Brain (organoid and tissue), 16 donors: ENCODE measurements at places on chromosomes 5 and 9.
A peak's percentile ranks its signal among the peaks of the same experiment; 100 is the strongest.

DNA sequence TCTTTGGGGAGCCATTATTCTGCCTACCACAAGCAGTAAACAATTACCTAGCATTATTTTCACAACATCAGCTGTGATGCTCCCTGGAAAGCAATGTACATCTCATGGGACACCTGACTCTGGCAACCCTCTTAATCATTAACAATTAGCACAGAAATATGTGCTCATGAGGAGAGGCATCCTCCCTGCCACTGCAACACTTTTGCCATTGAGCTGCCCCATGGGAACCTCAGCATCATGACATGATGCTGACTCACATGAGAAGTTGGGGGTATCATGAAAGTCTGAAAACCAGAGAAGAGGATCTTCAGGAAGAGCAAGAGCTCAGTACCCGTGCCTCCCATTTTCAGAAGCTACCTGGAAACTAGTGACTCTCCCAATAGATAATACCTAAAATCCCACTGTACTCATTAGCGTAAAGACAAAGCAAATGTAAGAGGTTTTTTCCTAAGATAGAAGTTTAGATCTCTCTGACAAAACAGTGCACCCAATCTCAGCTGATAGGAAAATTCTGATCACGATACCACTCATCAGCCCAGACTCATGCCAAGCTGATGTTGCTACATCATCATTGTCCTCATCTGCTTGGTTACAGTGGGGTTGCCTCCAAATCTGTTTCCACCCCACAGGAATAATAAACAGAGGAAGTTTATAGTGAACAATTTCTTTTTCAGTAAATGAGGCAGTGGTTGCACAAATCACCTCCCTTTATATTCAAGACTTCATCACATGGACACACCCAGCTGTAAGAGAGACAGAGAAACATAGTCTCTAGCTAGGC lies 244.5 kb downstream of the NR2F1-AS1 start:
- no peak for DNase-seq

DNA sequence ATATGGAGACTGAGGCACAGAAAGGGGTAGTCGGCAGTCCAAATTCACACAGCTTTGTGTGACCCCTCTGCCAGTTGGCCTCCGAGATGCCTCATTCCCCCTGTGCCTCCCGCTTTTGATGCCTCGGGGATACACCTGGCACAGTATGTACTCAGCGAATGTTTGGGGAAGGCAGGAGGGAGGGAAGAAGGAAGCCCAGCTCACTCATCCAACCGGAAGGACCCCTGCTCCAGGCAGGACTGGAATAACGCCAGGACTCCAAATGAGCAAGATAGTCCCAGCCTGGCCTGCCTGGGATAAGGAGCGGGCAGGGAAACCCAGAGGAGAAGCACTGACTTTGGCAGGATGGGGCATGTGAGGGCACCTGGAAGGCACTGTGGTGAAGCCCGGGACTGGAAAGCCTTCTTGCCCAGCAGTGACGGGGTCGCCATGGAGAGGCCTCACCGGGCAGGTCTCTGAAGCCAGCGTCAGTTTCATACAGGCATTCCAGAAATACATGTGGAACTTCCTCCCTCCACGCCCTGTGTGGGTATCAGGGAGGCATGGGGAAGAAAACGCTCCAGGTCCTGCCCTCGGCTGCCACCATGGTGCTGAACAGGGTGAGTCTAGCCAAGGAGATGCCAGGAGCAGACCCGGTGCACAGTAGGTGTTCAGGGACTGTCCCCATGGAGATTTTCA lies 20.3 kb downstream of the LMX1B start:
- no peak for DNase-seq

- peak; percentile 43 for DNase-seq
These were observed 18.8 kb upstream of the RPL26L1 start for GRCh38 chr5:172940268-172941066.

GRCh38 chr5:34626036-34626435 lies 30.1 kb upstream of the RAI14 start:
- DNase-seq: no peak

GRCh38 chr9:83449166-83449565 lies 89.0 kb downstream of the FRMD3 start:
- DNase-seq: no peak

- DNase-seq: no peak
These were observed 1.3 kb downstream of the SCGB3A1 start for GRCh38 chr5:180589771-180590542.

DNA sequence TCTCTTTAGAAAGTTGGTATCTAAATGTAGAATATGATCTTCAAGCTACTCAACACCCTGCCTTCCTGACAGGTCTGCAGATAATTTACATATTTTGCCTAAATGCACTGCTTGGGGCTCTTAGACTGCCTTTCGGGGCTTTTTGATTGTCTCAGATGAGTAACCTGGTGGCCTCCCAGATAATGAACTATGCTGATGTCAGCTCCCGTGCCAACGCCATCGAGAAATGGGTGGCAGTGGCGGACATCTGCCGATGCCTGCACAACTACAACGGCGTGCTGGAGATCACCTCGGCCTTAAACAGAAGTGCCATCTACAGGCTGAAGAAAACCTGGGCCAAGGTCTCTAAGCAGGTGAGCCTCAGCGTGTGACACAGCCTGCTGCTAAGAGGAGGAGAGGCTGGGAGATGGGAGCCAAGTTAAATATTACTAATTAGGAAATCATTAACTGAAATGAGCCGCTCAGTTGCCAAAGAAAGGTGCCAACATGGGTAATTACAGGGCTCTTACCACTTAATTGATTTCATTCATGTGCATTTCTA lies 20.8 kb upstream of the CKMT2 start:
- peak; percentile 89 for DNase-seq

DNA sequence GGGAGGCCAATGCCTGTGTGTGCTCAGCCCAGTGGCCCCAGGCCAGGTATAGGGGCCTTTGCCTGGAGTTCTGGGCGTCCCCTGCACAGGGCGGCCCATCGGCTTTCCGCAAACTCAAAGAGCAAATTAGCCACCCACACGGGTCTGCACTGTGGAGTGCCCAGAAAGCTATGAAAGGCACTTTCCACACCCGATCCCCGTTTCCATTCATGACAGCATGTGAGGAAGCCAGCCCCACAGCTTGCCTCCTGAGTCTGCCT lies 5.2 kb downstream of the DBH start:
- no peak for DNase-seq

GRCh38 chr9:93133681-93134014 lies 403 bp downstream of the NINJ1 start:
- peak; percentile 60 for DNase-seq

DNA sequence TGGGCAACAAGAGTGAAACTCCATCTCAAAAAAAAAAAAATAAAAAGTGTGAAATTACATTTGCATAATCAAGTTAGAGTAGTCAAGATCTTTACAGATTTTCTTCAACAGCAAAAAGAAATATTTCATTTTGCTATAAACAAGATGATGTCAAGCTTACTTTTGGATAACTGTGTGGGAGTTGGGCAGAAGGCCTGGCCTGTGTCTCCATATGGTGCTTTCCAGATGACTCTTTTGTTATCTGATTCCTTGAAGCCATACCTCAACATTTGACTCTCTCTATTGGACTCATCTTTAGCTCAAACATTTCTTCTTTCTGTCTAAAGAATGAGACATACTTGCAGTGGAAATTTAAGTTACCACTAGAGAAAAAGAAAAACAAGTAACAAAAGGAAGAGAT lies 246.8 kb downstream of the MSX2 start:
- DNase-seq: no peak

DNA sequence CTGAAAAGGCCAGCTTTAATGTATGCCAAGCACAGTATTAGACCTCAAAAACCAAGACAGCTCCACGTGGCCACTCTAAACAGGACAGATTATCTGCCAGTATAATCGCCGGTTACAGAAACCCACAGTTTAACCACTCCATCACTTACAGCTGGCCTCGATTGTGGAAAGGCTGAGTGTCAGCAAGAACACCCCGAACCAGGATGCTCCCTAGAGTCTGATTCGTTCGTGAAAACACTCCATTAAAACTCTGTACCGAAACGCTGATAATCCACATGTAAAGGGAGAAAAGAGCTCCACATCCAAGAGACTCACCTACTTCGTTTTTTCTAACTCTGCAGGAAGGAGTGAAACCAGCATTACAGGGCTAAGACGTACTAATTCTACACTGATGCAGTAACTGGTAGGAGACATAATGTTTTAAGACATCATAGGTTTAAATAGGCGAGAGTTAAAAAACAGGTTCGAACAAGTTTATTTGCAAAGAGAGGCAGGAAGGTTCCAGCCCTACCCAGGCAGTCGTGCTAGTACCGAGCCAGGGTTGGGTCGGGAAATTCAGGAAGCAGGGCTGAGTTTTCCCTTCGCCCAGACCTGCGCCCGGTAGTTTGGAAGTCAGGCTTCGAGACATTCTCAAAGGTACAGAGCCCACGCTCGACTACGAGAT lies 949 bp downstream of the SERINC5 start:
- DNase-seq: peak; percentile 59

- no peak for DNase-seq
These were observed 192.7 kb upstream of the ADAMTSL1 start for GRCh38 chr9:18281291-18281690.

DNA sequence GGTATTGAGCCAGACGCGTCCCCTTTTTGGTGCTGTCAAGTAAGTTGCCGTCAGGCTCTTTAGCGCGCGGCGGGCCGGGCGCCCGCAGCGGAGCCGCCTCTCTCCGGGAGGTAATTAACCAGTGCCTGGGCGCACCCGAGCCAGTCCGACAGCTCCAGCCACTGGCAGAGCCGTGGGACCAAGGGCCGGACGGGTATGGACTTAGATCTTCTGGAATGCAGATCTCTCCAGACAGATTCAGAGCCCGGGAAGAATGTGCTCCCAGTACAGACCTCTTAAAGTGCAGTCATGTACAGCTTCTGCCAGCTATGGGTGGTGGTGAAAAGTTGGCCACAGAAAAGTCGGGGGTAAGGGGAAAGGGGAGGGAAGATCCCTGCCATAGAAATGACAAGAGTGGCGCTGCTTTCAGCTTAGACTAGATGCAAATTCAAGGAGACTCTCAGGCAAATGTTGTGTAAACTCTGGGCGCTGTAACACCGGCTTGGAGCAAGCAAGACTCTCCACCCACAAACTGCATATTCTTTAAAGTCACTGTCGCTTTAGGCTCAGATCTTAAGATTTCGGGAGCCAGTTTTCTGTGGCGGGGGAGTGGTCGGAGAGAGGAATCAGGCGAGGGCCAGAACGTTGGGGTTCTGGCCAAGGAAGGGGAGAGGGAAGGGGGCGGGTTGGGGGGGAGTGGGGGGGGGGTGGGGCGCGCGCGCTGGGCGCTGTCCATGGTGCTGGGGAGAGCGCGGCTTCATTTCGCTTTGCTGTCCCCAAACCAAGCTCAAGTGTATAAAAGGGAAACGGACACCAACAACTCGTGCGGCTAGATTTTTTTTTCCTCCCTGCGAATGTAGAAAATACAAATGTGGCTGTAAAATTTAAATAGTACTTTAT lies 29.2 kb downstream of the NR2F1 start:
- peak; percentile 81 for DNase-seq

- peak; percentile 78 for DNase-seq
These were observed 38.5 kb upstream of the FAM81B start for GRCh38 chr5:95352691-95353090.

DNA sequence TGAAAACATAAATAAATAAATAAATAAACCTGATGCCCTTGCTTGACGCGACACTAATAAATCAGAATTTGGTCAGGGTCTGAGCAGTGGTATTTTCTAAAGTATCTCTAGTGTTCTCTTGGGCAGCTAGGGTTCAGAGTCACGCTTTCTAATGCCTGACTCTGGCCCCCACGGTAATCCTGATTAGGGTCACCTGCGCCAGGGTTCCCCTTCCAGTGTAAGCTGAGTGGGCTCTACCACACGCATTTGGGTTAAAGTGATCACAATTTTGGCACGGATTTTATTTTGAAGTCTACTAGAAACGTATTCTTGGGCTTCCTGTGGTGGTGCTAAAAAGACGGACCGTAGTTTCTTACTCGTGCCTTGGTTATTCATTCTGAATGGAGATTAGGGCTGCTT lies 651 bp downstream of the TTC1 start:
- DNase-seq: no peak

DNA sequence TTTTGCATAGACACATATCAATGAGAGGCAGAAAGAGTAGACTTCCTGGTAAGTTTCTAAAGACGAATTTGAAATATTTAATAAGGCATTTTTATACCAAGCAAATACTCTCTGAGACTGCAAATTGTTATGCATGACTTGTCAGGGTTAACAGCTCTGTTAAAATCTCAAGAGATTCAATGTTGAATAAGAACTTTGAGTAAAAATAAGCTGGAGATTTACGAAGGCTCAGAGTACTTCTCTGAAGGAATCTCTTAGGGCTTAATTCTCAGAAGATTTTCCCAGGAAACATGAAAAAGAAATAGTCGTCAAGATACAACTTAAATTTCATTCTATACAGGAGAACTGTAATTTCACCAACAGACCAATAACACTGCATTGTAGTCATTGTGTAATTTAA lies 259.4 kb downstream of the CDH18 start:
- DNase-seq: peak; percentile 26

GRCh38 chr5:169192536-169192935 lies 108.4 kb downstream of the SLIT3 start:
- no peak for DNase-seq

DNA sequence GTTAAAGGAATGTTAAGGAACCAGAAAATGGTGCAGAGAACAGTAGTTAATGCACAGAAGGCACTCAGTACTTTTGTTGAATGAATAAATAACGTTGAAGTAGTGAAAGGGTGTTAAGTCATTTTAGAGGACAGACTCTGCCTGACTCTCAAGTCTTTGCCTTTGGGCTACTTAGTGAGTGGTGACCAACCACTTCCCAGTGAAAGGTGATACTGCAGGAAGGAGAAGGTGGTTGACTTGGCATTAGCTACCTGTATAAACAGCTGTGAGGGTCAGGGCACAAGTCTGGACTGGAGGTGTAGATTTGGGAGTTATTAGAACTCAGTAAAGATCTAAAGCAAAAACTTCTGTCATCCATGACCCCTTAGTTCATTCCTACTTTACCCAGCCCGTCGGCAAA lies 4.9 kb upstream of the SHB start:
- no peak for DNase-seq

GRCh38 chr9:133564451-133565116 lies 30.1 kb downstream of the ADAMTSL2 start:
- DNase-seq: no peak

DNA sequence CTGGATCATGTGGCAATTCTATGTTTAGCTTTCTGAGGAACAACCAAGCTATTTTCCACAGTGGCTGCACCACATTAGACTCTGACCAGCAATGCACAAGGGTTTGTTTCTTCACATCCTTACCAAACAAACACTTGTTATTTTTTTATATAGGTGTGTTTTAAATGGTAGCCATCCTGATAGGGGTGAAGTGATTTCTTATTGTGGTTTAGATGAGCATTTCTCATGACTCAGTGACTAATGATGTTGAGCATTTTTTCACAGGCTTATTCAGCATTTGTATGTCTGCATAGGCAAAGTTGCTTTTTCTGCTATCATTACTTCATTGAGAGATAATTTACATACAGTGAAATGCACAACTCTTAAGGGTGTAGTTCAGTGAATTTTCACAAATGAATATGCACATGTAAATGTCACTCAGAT lies 36.0 kb downstream of the ANKRD33B start:
- no peak for DNase-seq
